ENCODE measurements at places on chromosomes 2 and 18.

GRCh38 chr2:26401739-26402541 lies at the start of gene DRC1:
TSS of gene DRC1 (plus strand) at chr2:26401920. CDS start at chr2:26401990, 70 bp downstream.
- DNase-seq: no peak

- DNase-seq: no peak
These were observed 139.8 kb downstream of the ZFP36L2 start for GRCh38 chr2:43086451-43087221.

DNA sequence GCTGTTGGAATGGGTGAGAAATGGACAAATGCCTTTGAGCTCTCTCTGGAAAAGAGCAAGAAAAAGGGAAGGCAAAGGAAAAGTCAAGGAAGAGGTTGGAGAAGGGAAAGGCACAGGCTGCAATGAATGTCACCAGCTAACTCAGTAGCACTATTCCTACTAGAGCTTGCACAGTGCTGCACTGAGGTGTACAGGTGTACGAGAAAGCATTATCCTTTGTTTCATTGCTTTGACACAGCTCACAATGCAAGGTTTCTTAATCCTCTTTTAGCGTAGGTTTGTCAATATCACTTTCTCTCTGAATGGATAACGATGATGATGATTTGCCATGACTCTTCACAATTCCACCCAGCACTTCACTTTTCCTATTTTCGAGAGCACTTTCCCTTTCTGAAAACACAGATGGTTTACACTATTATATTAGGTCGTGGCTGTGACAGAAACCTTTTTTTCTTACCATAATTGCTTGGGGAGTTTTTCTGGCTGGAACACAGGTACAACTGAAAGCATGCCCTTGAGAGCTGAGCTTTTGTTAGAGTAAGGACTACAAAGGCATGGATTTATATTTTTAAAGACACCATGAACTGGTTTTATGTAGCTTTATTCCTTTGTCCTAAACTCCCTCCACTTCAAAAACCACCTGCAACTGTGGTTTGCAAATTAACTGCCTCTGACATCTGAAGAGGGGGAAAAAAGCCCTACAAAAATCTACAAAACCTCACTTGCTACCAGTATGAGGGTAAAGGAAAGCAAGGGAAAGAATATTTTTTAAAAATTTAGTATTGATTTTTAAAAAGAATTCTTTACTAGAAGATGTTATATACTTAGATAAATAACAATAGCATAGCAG lies 265.5 kb downstream of the TGIF1 start:
- DNase-seq: no peak

DNA sequence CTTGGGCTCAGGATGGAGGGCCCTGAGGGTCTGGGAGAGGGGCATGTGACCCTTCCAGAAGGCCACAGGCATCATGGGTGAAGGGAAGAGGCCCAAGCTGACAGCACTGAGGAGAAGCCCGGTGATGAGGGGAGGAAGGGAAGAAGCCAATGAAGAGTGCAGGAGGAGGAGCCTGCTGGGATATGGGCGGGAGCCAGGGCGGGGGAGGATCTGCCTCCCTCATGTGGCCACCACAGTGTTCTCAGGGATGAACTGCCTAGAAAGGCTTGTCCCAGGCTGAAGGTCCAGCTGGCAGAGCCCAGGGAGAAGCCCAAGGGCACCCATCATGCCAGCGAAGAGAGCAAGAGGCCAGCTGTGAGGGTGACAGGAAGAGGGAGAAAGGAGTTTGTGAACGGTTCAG lies 24.6 kb upstream of the PLB1 start:
- no peak for DNase-seq
